ENCODE measurements at places on chromosomes 7 and 10.
A peak's percentile ranks its signal among the peaks of the same experiment; 100 is the strongest.

DNA sequence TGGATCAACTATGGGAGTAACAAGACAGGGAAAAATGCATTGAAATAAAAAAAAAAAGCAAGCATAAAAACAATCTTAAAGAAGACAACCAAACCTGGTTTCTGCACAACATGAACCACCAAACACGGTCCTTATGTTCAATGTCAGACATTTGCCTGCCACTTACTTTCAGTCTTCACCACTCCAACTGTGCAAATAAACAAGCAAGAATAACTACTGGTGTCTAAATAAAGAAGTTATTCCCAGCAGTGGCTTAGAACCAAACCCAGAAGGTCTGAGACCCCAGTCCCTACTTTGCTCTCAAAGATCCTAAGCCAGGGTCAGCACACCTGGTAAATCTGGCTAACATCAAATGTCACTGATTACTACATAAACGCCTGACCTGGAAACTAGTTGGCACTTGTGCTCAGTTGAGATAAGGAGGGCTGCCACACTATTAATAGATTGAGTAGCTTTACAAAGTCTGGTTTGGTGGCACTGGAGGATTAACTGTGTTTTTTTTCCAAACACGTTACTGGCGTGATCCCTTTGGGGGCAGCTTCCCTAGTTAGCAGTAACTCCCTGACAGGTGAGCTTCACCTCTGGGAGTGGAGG, 62.7 kb upstream of the ABLIM1 start:
- no peak for DNase-seq

DNA sequence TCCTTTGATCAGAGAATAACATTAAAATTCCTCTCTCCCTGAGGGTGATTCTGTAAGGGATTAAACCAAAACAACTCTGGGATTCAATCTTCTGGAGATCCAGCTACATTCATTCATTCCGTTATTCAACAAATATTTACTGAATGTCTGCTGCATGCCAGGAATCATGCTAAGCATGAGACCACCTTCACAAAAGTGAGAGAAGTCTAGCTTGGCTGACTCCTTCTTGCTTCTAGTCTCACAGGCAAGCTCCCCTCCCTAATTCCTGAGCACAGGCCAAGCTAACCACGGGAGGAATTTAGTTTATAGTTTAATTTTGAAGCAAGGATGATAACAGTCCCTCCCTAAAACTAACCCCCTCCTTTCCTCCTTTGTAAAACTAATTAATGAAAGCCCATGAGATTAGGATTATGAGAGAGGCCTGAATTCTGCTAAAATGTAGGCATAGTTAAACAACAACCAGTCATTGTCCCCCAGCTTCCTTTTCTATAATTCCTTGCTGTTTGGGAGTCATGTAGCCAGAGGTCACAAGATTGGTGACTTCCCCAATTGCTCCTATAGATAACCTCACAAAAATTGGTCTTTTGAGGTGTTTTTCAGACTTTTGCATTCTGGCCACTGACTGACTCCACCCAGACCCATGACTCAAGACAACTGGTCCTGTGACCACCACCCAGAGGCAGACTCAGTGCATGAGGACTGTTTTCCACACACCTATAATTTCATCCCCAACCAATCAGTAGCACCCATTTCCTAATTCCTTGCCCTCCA, 113.5 kb downstream of the ITGB8 start:
- DNase-seq: no peak

DNA sequence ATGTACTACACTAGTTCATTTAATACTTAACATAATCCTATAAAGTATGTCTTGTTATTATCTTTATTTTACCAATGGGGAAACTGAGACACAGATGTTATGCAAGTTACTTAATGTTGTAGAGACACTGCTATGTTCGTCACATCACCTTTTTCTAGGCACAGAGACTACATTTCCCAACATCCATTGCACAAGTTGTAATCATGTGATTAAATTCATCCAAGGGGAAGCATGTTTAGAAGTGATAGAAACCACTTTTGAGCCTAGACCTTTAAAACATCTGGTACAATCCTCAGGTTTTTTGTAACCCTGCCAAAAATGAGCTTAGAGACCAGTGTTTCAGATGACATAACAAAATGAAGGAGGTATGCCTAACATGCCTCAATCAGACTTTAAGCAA, 386.8 kb upstream of the HPS1 start:
- DNase-seq: no peak

GRCh38 chr7:106583706-106584690, 77.0 kb downstream of the CCDC71L start:
- no peak for DNase-seq

GRCh38 chr7:143258831-143259230, 4.4 kb upstream of the GSTK1 start:
- peak; percentile 46 for DNase-seq

DNA sequence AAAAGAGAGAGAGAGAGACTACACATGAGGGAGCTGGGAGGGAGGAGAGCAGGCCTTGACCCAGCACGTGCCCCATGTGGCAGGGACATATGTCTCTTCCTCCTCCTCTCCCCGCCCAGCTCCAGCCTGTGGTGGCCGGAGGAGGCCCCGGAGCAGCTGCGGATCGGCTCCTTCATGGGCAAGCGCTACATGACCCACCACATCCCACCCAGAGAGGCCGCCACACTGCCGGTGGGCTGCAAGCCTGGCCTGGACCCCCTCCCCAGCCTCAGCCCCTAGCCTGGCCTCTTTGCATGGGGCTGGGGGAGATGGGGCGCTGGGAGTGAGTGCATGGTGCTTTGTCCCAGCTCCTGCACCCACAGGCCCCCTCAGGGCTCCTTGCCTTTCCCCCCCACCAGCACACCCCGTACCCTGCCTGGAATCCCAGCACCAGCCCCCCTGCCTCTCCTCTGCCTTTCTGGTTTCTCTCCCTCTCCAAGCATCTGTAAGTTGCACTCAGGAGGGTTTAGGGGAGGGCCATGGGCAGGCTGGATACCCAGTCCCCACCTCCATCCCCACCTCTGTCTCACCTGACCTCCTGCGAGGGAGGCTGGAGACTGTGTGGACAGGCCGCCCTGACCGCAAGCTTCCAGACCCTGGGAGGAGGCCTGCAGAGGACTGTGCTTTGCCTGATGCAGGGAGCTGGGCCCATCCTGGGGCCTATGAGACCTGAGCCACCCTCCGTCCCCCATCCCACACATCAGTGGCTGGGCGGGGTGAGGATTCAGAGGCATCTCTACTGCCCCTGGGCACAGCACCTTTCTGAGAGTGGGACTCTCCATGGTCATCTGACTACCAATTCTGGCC, 4.8 kb downstream of the UPK3B start:
- no peak for DNase-seq

Measured in germinal center (tissue), 1 donor.